ENCODE measurements at places on chromosomes 5 and 9.

GRCh38 chr5:14185326-14186058, 42.4 kb downstream of the TRIO start:
- DNase-seq = peak; percentile 65

- DNase-seq = no peak
These were observed 348.4 kb upstream of the SLC30A5 start for GRCh38 chr5:68745448-68745847.

- DNase-seq = no peak
These were observed 150.6 kb downstream of the PRR16 start for GRCh38 chr5:120614531-120615180.

DNA sequence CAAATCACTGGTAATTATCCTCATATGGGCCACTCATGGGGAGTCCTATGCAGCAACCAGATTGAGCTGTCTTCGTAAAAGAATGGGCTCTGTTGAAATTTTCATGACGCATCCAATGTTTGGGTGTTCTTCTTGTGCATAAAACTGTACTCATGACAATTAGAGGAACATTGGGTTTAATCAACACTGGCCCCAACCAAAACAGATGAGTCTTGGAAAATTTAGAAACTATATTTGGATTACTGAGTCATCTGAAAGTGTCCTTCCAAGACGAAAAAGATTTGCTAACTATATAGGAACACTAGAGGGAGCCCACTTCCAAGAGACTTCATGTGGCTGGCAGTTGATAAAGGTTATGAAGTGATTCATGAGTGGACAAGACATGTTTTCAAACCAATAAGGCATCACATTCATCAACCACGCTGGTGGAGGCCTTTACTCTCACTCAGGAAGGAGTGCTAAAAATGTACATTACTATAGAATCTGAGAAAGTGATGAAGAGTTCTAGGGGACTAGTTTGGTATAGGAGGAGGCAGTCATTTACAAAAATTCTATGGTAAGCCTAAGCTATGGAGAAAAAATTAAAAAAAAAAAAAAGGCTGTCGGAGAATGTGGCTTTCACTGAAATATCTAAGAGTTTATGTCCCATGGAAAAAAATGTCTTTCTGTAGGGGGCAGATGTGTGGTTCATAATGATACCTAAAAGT, 313.5 kb downstream of the PRDM9 start:
- DNase-seq = no peak

- DNase-seq = no peak
These were observed 49.3 kb downstream of the CSNK1G3 start for GRCh38 chr5:123561230-123561629.

DNA sequence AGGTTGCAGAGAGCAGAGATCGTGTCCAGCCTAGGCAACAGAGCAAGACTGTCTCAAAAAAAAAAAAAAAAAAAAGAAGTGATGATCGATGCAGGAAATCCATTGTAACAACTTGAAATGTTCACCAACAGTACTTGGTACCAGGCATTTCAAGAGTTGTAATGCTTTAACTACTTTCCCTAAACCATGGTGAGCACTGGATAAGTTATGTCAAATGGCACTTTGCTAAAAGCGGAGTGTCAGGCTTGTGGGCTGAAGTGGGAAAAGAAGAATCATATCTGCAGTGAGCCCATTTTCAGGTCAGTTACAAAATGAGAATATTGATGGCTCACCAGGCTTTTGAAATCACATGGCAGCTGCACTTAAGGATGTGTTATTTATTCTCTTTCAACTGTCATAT, 202.2 kb downstream of the RFK start:
- DNase-seq = no peak

GRCh38 chr9:33291031-33291397, 698 bp downstream of the NFX1 start:
- no peak for DNase-seq

DNA sequence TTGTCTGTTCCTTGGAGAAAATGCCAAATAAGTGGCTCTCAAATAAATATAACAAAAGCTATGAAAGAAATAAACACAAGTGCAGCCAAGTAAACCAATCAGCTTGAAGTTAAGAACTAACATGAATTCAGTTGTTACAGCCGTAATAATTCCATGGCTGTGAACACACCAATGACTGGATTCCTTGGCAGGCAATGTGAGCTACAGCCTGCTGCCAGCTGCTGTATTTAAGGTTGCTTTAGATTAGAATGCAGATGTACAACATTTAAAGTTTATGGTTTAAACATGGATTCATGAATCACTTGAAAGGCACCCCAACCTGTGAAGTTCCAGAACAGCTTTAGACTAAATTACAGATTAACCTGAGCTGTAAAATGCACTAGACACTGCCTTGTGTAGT, 626.4 kb upstream of the SEMA6A start:
- DNase-seq = no peak

GRCh38 chr9:112341730-112342129, 8.3 kb upstream of the PTBP3 start:
- no peak for DNase-seq

DNA sequence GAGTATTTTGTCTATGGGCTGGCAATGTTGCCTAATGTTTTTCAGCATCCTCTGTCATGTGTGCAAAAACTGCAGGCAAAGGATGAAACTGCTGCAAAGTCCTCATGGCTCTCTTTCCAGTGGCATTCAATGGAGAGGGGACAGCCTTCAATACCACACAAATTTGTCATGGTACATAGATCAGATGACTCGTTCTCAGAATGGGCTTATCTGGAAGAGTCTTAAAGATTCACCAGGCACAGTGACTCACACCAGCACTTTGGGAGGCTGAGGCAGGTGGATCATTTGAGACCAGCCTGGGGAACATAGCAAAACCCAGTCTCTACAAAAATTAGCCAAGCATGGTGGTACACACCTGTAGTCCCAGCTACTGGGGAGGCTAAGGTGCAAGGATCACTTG, 5.3 kb downstream of the CDKN2AIPNL start:
- no peak for DNase-seq

DNA sequence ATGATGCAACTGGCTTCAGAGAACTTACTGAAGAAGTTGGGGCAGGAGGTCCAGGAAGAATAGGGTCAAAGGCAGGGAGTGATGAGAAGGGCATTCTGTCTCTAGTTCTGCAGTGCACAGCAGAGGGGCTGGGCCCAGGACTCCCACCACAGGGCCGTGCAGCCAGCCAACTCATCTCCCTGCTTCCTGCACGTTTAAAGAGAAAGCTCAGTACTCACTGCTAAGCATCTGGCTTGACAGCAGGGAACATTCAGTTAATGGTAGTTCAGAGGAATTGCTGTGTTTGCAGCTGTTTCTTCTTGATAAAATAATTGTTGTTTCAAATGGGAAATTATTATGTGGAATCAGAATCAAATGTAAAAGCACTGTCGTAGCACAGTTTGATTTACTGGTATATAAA, 25.6 kb upstream of the SCAMP1 start:
- DNase-seq = no peak

GRCh38 chr5:149224282-149224681, 47.4 kb upstream of the AFAP1L1 start:
- DNase-seq = no peak

DNA sequence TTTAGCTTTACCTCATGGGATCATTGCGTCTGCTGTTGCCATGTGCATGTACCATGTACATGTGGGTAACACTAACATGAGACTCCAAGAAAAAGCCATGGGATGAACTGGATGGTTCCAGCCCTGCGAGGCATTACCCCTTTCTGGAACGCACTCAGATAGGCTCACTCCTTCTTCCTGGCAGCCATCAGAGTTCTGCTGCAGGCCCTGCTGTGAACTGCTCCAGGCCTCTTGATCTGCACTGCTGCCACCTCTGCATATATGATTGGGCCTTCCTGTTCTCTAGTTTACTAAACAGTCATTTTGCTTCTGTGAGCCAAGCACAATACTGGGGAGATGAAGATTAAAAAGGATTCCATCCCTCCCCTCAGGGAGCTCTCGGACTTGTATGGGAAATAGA, 220.5 kb downstream of the CD180 start:
- DNase-seq = no peak

DNA sequence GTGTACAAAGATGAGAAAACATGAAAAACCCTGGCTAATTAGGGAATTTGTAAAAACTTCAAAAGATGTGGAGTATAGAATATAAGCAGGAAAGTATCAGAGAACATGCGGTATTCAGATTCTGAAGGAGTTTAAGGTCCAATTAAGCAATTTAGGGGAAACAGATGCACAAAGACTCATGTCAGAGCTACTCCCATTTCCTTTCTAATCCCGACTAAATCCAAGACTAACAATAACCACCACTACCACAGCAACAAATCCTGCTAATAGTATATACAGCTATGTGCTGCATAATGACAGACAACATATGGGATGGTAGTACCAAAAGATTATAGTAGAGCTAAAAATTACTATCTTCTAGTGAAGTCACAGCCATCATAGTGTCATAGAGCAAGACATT, 102.1 kb downstream of the LURAP1L start:
- no peak for DNase-seq

DNA sequence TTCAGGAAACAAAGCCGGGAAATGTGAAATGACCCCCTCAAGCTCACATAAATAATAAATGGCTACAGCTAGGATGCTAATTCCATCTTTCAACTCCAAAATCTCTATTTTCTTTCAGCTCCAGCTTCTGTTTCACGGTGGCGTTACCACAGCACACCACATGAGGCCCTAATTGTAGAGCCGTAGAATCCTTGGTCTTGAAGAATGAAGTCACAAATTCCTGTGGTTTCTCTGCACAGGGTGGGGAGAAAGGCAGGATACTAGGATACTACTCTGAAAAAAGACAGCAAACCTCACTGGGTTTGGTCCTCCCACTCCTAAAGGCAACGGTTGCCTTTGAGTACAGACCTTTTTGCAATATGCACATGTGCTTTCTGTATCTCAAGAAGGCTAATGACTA, 13.9 kb upstream of the RARS1 start:
- DNase-seq = no peak

GRCh38 chr5:112634796-112635195, 102.9 kb upstream of the APC start:
- no peak for DNase-seq

GRCh38 chr9:128750926-128751595, 20.7 kb downstream of the ZER1 start:
- DNase-seq = no peak

DNA sequence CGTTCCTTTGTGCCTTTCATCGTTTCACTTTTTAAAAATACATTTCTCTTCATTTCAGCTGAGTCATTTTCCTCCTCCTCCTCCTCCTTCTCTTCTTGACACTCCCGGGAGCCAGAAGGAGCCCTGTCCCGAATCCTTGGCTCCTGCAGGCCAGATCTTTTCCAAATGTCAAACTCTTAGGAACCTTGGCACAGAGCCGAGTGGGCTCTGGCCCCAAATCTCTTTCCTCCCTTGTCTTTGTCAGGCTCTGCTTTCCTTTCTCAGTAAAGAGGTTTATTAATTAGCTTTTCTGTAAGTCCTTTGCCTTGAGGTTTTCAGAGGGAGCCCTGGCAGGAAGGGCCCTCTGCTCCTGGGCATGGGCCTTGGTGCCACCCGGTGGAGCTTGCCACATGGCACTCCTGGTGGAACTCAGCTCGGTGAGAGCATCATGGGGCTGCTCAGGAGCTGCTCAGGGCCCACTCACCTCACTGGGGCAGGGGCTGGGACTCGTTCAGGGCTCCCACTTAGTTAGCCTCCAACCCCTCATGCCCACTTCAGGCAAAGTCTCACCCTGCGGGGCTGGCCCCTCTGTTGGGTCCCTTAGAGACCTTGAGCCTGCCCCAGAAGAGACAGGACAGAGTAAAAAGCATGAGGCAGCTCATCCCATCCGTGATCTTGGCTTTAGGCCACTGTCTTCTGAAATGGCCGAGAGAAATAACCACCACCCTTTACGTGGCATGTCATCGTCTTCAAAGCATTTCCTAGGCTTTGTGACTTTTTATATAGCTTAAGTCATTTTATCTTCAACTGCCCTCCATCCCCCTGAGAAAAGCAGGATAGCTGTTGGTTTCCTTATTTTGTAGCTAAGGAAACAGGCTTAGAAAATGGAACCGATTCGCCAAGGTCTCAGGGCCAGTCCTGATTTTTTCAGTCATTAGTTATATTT, 17.1 kb downstream of the STC2 start:
- DNase-seq = peak; percentile 46

GRCh38 chr9:98315551-98316060, 60.2 kb upstream of the TBC1D2 start:
- peak; percentile 10 for DNase-seq

GRCh38 chr5:138471052-138471361, 5.7 kb downstream of the EGR1 start:
- no peak for DNase-seq

DNA sequence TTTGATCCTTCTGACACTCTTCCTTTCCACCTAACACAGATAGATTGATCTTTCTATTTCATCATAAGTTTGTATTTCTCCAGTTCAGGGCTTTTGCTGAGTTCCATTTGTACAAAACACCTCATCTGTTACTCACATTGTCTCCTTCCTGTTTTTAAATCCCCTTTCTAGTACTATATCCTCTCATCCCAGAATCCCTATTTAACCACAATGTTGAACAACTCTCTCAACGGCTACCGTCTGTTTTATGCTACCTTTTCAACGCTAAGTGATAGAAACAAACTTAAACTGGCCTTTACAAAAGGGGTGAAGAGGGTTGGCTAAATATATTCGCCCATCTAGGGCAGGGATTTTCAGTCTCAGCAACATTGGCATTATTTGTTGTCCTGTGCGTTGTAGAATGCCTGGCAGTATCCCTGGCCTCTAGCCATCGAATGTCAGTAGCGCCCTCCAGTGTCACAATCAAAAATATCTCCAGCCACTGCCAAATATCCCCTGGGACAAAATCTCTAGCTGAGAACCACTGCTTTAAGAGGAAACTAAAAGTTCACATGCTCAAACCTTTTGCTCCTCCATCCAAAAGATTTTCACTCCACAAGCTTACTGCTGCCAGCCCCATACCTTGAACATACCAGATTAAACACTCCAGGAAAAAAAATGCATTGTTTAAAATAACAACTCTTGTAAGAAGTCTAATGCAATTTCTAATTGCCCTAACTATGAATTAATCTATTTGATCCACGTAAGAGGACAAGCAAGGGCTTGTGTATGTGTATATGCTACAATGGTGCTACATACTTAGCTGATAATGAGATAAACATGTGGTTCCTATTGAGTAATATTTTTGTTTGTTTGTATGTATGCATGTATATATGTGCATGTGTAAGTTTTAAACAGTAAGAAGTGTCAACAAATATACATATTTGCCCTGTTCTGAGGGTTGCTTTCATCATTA, 344.0 kb downstream of the PTPRD start:
- DNase-seq = peak; percentile 23

DNA sequence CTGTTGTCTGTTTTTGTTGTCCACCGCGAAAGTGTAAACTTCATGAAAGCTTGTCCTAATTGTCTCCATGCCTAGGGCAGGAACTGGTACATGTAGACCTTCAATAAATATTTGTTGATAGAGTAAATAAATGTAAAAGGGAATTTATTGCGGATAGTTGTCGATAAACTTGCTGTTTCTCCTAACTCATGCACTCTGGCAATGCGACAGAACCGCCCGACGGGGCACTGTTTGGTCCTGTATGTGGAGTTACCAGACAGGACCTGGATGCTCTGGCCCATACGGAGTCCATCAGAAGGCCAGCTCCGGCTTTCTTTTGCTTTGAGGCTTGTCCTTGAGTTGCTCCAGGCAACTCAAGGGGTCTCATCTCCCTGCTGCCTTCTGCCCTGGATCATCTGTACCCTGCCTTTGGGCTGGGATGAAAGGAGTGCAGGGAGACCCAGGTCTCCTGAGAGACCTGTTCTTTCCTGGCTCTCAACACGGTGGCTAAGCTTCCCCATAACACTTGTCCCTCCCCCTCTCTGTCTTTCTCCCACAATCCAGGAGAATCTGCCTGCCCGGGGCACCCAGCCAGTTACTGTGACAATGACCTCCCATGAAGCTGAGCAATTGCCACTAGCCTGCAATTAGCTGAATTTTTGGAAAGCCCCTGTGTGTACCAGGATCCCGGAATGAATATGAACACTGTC, 149.5 kb upstream of the PTCH1 start:
- DNase-seq = no peak

GRCh38 chr5:160064417-160064810, 54.8 kb downstream of the PWWP2A start:
- no peak for DNase-seq

Measured in hypothalamus (tissue), 51 donors.